A549 (cell line): ENCODE measurements at places on chromosomes 6 and 20. TPM values are rescaled to one million over a fixed set of nuclear protein-coding genes. Genes with fewer than 3 reads are reported as not detected.
A peak's percentile ranks its signal among the peaks of the same experiment; 100 is the strongest.

The SLC44A4 gene
- not detected in 3 replicates for polyA plus RNA-seq

The RPS6KA2 gene
- polyA plus RNA-seq, result 0.03 to 0.05 TPM in 2 of 3 replicates, not detected in the other

GRCh38 chr6:167676666-167677421, 149.9 kb upstream of the AFDN start:
- no peak for DNase-seq

DNA sequence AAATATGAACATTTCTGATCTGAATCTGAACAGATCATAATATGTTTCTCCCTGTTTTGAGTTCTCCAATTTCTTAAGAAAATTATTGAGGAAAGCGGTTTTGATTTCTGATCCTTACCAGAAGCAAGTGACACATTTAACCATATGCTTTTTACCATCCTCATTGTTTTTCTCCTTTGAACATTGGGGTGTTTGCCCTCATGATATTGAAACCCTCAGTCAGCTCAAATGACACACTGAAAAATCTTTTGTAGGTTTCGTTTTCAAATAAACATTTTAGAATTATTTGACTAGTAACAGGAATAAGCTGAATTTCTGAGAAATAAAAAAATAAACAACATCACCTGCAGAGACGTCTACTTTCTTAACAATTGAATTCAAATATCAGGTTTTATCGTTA, 252.1 kb downstream of the DOK5 start:
- no peak for DNase-seq

The DACT2 gene
- 0.85 to 1.5 TPM (median 1.5 TPM) in 3 replicates for polyA plus RNA-seq

DNA sequence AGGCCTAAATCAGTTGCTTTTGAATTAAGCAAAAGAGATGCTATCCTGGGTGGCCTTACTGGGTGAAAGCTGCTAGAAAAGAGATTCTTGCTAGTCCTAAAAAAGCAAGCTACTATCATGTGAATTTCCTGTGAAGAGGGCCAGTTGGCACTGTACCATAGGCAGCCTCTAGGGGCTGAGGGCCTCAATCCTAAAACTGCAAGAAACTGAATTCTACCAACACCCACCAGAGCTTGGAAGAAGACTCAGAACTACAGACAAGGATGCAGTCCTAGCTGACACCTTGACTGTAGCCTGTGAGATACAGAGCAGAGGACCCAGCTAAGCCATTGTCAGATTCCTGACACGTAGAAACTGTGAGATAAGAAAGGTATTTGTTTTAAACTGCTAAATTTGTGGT, 24.5 kb downstream of the CLIC5 start:
- DNase-seq, result no peak

DNA sequence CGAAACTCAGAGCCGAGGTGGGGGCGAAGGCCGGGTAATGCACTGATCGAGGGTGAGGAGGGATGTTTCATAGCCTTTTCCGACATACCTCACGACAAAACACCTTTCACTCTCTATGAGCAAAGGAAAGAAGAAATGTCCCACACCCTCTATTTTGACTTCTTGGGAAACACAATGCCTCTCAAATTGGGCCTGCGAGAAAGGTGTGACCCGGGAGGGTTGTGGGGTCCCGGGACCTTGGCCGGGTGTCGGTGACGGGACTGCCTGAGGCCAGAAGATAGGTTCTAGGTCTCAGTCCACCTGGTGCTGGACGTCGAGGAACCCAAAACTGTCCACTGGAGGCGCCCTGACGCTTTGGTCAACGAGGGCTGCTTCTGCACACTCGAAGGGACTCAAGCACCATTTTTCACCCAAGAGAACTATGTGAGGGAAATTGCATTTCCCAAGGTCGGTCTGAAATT, 41.1 kb upstream of the OSTM1 start:
- DNase-seq, result peak; percentile 76

- DNase-seq, result no peak
Observed at GRCh38 chr20:62773845-62774714, 22.2 kb upstream of the MRGBP start.

The GHRH gene
- not detected in 3 replicates for polyA plus RNA-seq

- DNase-seq, result no peak
Observed at GRCh38 chr6:34273242-34273805, 24.5 kb upstream of the SMIM29 start.

- DNase-seq, result no peak
Observed at GRCh38 chr6:139940741-139941729, 566.6 kb upstream of the CITED2 start.

DNA sequence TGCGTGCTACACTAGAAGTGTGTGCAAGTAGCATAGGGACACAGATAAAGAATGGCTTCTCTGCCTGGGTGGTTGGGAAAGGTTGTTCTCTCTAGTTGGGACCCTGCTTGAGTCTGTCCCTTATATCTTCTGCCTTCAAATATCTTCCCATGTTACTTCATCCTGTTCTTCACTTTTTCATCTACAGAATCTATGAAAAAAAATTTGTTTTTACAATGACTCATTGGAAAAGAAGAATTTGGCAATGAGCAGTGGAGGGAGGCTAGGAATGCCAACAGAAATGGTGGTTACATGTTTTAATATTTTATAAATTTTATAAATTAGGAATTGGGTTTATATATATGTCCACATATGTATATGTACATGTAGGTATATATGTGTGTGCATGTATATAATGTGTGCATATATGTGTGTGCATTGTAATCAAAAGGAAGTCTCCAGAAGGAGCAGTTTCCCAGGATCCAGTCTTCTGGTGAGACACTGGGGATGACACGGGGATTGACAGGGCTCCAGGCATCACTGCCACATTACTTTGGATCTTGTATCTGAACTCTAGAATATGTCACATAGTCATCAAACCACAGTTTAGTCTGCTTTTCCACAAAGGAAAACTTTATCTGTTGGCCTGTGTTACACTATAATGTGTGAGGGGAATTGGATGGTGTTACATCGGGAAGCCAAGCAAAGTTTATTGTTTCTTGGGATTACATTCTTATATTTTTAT, 75.3 kb upstream of the RIPOR2 start:
- DNase-seq, result no peak

DNA sequence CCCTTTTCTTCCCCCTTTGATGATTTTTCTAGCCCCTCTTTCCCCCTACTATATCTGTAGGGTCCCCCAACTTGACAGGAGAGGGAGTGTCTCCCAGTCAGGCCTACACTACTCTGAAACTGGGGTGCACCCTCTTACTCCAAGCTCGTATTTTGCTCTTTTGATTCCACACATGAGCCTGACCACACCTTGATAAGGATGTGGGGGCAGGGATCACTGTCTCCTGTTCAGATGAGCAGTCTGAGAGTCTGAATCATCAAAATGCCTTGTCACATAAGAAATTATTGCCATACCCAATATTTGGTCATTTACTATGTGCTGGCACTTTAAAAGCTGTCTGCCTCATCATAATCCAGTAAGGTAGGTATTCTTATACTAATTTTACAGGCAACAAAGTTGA, 15.9 kb downstream of the PNPLA1 start:
- no peak for DNase-seq

DNA sequence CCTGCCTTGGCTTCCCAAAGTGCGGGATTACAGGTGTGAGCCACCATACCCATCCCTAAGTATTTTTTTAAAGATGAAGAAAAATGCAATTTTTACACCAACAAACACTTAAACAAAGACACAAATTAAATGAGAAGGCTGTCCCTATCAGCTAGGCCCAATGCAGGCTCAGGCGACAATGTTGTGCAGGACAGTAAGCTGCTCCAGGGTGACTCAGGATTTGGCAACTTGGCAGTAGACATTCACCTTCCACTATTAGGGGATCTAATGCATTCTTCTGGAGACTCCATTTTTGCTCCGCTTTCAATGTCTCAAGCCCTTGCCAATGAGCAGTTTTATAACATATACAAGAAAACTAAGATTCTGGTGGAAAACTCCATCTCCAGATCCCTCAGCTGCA, 19.7 kb downstream of the NDRG3 start:
- no peak for DNase-seq

The IL17A gene
- polyA plus RNA-seq, result not detected in 3 replicates

GRCh38 chr6:159941286-159942113, 27.4 kb upstream of the IGF2R start:
- peak; percentile 4 for DNase-seq

DNA sequence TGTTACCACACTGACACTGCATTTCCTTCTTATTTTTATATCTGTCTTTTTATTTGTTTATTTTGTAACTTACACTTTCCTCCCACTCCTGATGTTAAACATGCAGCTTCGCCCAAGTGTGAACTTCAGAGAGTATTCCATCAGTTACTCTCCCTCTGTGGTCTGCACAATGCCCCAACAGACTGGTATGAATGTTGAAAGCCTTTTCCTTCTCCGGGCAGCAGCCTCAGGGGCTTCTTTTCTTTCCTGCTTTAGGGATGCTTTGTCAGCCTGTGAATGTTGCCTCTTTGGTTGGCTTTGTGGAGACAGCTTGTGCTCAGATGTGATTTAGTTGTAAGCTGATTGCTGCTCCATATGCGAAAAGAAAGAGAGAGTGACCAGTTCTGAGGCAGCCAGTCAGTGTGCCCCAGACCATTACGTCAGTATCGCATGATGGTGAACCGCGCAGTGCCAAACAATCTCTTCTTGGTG, 44.0 kb downstream of the SMPDL3A start:
- DNase-seq, result no peak

- no peak for DNase-seq
Observed at GRCh38 chr6:135938576-135939207, 87.2 kb downstream of the PDE7B start.

The SLC35D3 gene
- not detected in 3 replicates for polyA plus RNA-seq

- DNase-seq, result no peak
Observed at GRCh38 chr6:3329393-3330051, 70.8 kb downstream of the PSMG4 start.
